Naive thymus-derived CD8-positive, alpha-beta T cell (primary cell): ENCODE measurements at places on chromosomes 13 and 19. TPM values are rescaled to one million over a fixed set of nuclear protein-coding genes. Genes with fewer than 3 reads are reported as not detected.

DNA sequence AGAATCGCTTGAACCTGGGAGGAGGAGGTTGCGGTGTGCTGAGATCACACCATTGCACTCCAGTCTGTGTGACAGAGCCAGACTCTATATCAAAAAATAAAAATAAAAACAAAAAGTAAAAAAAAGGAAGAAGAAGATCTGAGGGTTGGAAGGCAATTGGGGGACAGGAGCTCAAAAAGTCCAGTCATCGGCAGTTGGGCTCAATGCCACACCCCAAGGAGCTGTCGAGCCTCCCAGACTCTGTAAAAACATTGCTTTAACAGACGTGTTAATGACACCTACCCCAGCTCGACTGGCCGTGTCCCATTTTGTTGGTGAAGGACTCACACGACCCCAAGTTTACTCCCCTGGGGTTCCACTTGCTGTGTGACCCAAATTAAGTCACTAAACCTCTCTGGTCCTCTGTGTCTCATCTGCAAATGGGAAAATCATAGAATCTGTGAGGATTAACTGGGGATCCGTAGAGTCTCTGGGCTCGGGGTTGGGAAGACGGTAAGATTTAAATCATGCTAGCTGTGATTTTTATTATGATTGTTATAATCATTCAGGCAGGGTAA, 7.0 kb downstream of the GNA15 start:
- no peak overlapping the region for H3K27ac ChIP-seq
- peaks cover 8% of the 10 kb centered on the region for H3K36me3 ChIP-seq
- H3K4me3 ChIP-seq, result no peak overlapping the region
- DNase-seq, result no peak
- no peaks in the 10 kb centered on the region for H3K27me3 ChIP-seq

GRCh38 chr13:52029569-52029968, 5.1 kb downstream of the UTP14C start:
- no peak for DNase-seq
- H3K4me1 ChIP-seq, result peaks cover 26% of the 10 kb centered on the region
- no peaks in the 10 kb centered on the region for H3K27me3 ChIP-seq
- no peak overlapping the region for H3K4me3 ChIP-seq

DNA sequence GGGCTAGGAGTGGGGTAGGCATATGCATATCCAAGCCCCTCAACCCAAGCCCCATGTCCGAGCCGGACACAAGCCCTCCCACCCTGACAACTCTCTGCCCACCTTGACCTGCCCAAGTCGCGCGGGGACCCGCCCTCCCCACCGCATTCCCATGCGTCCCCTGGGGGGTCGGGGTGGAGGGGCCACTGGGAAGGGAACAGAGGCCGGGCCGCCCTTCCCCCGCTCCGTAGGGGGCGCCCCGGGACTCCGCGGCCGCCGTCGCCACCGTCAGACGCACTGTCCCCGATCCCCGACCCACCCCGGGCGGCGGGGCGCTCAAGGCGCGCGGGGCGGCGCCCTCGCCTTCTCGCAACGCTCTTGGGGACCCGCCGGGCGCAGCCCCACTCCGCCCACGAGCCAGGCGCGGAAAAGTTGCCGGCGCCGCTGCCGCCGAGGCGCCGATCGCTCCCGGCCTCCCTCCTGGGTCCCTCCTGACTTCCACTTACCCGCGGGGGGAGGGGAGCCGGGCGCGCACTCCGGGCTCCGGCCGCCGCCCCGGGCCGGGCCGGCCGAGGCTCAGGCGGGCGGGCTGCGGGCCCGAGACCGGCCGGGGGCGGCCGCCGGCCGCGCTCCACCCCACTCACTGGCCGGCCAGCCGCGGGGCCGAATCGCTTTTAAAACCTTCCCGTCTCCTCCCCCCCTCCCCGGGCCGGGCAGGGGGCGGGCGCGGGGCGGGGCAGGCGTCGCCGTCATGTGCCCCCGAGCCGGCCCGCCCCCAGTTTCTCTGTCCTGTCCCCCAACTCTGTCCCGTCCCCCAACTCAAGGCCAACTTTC, 34.4 kb upstream of the NANOS3 start:
- peak overlapping the region; percentile 88 for H3K4me3 ChIP-seq
- no peaks in the 10 kb centered on the region for H3K27me3 ChIP-seq
- peak; percentile 64 for DNase-seq
- H3K36me3 ChIP-seq, result peaks cover 4% of the 10 kb centered on the region
- peak overlapping the region; percentile 100 for H3K27ac ChIP-seq

- no peaks in the 10 kb centered on the region for H3K36me3 ChIP-seq
- H3K27ac ChIP-seq, result no peak overlapping the region
- no peak overlapping the region for H3K4me3 ChIP-seq
- H3K4me1 ChIP-seq, result no peaks in the 10 kb centered on the region
- DNase-seq, result no peak
- H3K27me3 ChIP-seq, result no peaks in the 10 kb centered on the region
Measured at GRCh38 chr19:16794456-16795441, 34.4 kb upstream of the SIN3B start.

DNA sequence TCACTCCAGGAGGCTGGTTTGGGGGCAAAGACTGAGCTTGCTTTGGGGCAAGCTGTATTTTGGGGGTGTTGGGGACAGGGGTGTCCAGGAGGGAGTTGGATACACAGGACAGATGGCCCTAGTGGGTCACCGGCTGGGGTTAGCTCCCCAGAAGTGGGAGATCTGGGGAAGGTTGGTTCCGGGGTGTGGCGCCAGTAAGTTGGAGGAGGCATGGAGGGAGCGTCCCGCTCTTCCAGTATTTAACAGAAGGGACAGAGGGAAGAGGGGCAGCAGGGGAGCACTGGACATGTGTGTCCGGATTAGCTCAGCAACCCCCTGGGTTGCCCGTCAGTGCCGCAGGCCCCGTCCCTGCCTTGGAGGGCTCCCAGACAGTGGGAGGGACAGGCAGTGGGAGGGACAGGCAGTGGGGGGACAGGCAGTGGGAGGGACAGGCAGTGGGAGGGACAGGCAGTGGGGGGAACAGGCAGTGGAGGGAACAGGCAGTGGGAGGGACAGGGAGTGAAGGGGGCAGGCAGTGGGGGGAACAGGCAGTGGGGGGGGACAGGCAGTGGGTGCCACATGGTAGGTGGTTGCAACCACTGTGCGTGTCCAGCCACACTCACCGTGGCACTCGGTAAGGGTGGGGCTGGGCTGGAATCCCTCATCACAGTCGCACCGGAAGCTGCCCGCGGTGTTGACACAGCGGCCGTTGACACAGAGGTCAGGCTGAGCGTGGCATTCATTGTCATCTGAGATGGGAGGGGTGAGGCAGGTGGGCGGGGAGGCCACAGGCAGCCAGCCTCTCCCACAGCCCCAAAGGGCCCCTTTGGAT, 33.2 kb downstream of the CCL25 start:
- peaks cover 6% of the 10 kb centered on the region for H3K27me3 ChIP-seq
- H3K4me1 ChIP-seq, result no peaks in the 10 kb centered on the region
- no peak for DNase-seq
- no peak overlapping the region for H3K4me3 ChIP-seq
- peak overlapping the region; percentile 60 for H3K27ac ChIP-seq
- H3K36me3 ChIP-seq, result no peaks in the 10 kb centered on the region

DNA sequence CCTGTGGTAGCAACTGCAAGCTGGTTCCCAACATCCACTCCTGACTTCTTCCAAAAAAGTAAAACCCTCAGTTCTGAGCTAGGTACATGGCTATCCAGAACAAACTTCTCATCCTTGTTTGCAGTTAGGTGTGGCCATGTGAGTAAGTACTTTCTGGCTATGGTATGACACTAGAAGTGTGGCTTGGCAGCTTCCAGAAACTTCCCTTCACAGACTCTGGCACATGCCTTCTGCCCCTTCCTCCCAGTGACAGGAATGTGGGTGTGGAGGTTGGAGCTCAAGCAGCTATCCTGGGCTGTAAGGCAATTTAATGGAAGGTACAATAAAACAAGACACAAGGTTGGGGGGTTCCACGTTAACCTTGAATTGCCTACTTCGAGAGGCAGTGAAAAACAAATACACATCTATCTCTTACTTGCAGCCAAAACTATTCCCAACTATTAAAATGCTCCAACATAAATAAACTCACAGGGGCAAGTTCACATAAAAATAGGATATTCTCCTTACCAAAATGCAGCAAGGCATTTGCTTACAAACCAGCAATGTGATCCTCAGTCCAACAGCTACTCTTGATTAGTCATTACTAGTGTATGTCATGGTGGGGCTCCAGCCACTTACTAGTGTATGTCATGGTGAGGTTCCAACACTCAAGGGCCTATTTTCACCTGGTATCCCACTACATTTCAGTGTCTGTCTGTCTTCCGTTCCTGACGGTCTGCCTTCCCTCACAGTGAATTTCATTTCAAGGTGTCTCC, 3.1 kb downstream of the SMG9 start:
- peak; percentile 27 for DNase-seq
- H3K36me3 ChIP-seq, result peaks cover 49% of the 10 kb centered on the region
- H3K27ac ChIP-seq, result peak overlapping the region; percentile 48
- peaks cover 4% of the 10 kb centered on the region for H3K27me3 ChIP-seq

The PRR19 gene
- total RNA-seq, result not detected

DNA sequence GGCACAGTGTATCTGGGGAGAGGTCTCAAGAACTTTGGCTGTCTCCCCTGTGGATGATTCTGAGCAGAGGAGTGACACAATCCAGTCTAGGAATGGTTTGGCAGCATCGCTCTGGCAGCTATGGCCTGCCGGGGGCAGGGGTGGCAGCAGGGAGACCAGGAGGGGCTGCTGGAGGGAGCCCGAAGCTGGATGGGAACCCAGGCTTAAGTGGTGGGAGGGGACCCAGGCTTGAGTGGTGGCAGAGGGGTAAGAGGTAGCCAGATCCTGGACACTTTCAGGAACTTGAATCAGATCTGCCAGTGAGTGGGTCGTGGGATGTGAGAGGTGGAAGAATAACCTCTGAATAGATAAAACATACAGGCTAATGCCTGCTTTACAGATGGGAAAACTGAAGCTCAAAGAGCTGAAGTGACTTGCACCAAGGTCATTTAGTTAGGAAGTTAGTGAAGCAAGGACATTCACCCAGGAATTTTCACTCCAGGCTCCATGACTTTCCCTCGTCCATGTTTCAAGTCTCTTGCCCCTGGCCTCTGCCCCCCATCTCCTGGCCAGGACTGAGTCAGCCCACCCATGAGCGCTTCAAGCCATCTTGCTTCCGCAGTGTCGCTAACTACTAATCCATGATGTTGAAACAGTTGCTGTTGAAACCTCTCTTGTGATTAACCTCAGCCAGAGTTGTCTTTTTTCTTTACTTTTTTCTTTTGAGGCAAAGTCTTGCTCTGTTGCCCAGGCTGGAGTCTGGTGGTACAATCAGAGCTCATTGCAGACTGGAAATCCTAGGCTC, 29.9 kb upstream of the C1QTNF9 start:
- peaks cover 41% of the 10 kb centered on the region for H3K4me1 ChIP-seq
- peak overlapping the region; percentile 92 for H3K27ac ChIP-seq
- no peaks in the 10 kb centered on the region for H3K36me3 ChIP-seq

- no peaks in the 10 kb centered on the region for H3K27me3 ChIP-seq
- H3K4me1 ChIP-seq, result no peaks in the 10 kb centered on the region
- no peak overlapping the region for H3K27ac ChIP-seq
- no peak overlapping the region for H3K4me3 ChIP-seq
- DNase-seq, result no peak
Measured at GRCh38 chr13:106996867-106997618, 429.1 kb upstream of the ARGLU1 start.

The PDCD2L gene
- total RNA-seq, result 17.6 TPM

- H3K4me1 ChIP-seq, result no peaks in the 10 kb centered on the region
- H3K27me3 ChIP-seq, result peaks cover 6% of the 10 kb centered on the region
- no peak within 1 kb of the TSS for H3K27ac ChIP-seq
- no peaks in the 10 kb centered on the region for H3K36me3 ChIP-seq
- no peak for DNase-seq
Measured at GRCh38 chr13:97953376-97953970, at the start of gene IPO5. TSS of gene IPO5 (plus strand) at chr13:97953675. CDS start at chr13:97976697, 23,022 bp downstream.

The NRTN gene
- total RNA-seq, result 0.82 TPM

- peaks cover 3% of the 10 kb centered on the region for H3K4me1 ChIP-seq
- no peak overlapping the region for H3K4me3 ChIP-seq
- no peaks in the 10 kb centered on the region for H3K36me3 ChIP-seq
- DNase-seq, result peak; percentile 84
- peaks cover 13% of the 10 kb centered on the region for H3K27me3 ChIP-seq
- no peak overlapping the region for H3K27ac ChIP-seq
Measured at GRCh38 chr19:54231077-54231931, 8.5 kb upstream of the LILRB3 start.

The ZNF563 gene
- total RNA-seq, result 18.6 TPM

The FAM216B gene
- total RNA-seq, result not detected

- H3K4me3 ChIP-seq, result no peak overlapping the region
- no peaks in the 10 kb centered on the region for H3K36me3 ChIP-seq
- DNase-seq, result no peak
- peaks cover 6% of the 10 kb centered on the region for H3K27me3 ChIP-seq
- peaks cover 16% of the 10 kb centered on the region for H3K4me1 ChIP-seq
- H3K27ac ChIP-seq, result no peak overlapping the region
Measured at GRCh38 chr13:113746143-113746525, 12.9 kb upstream of the TMEM255B start.

GRCh38 chr13:70809588-70809987, 701.3 kb upstream of the KLHL1 start:
- peaks cover 8% of the 10 kb centered on the region for H3K36me3 ChIP-seq
- no peak overlapping the region for H3K4me3 ChIP-seq
- no peaks in the 10 kb centered on the region for H3K4me1 ChIP-seq
- no peaks in the 10 kb centered on the region for H3K27me3 ChIP-seq
- no peak for DNase-seq

DNA sequence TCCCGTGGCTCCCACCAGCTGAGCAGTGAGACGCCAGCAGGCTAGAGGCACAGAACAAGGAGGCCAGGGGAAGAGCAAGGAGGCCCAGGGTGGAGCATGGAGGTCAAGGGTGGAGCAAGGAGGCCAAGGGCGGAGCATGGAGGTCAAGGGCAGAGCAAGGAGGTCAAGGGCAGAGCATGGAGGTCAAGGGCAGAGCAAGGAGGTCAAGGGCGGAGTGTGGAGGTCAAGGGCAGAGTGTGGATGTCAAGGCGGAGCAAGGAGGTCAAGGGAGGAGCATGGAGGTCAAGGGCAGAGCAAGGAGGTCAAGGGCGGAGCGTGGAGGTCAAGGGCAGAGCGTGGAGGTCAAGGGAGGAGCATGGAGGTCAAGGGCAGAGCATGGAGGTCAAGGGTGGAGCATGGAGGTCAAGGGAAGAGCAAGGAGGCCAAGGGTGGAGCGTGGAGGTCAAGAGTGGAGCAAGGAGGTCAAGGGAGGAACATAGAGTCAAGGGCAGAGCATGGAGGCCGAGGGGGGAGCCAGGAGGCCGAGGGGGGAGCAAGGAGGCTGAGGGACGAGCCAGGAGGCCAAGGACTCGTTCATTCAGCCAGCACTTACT, 27.7 kb downstream of the DPF1 start:
- no peaks in the 10 kb centered on the region for H3K4me1 ChIP-seq
- no peak overlapping the region for H3K27ac ChIP-seq
- DNase-seq, result no peak

The ACP5 gene
- total RNA-seq, result 13.8 TPM

The TPP2 gene
- total RNA-seq, result 224 TPM

The ZNF85 gene
- 10.6 TPM for total RNA-seq

- no peak overlapping the region for H3K4me3 ChIP-seq
- H3K4me1 ChIP-seq, result peaks cover 13% of the 10 kb centered on the region
- DNase-seq, result no peak
- peaks cover 6% of the 10 kb centered on the region for H3K27me3 ChIP-seq
Measured at GRCh38 chr13:98415326-98416070, 161.4 kb downstream of the STK24 start.
